ENCODE measurements at places on chromosomes 1 and 21.

GRCh38 chr1:36151134-36151844 lies 2.0 kb upstream of the TRAPPC3 start:
- no peak for DNase-seq

- DNase-seq, result no peak
Observed at GRCh38 chr1:233295975-233296322, 424 bp upstream of the PCNX2 start.

DNA sequence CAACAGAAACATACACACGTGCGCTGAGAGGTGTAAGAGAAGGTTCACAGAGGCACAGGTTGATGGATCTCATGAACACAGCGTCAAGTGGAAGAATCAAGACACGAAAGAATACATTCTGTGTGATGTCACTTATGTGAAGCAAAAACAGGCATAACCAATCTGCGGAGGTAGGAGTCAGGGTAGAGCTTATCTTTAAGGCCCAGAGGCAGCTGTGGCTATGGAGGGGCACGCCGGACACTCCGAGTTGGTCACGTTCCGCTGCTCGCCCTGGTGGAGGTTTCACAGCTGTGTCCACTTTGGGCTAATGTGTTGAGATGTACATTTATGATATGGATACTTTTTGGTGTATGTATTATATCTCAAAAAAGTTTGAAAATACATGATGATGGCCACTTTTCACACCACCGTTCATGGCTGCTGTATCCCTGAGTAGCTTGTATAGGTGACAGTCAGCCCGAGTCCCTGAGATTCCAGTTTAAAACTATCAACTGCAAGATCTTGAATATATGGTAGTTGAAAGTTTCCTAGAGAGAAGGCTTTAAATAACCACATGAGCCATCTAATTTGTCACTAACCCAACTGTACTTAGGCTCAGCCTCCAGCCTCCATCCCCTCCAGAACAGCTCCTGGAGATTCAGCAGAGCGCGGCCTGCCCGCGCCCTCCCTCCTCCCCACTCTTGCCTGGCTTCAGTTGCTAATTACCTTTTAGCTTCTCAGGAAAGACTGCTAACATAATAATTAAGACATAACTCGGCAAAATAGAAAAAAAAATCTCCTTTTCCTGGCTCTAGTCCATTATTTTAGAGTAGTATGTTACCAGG lies 6.7 kb upstream of the ADARB1 start:
- DNase-seq, result no peak

DNA sequence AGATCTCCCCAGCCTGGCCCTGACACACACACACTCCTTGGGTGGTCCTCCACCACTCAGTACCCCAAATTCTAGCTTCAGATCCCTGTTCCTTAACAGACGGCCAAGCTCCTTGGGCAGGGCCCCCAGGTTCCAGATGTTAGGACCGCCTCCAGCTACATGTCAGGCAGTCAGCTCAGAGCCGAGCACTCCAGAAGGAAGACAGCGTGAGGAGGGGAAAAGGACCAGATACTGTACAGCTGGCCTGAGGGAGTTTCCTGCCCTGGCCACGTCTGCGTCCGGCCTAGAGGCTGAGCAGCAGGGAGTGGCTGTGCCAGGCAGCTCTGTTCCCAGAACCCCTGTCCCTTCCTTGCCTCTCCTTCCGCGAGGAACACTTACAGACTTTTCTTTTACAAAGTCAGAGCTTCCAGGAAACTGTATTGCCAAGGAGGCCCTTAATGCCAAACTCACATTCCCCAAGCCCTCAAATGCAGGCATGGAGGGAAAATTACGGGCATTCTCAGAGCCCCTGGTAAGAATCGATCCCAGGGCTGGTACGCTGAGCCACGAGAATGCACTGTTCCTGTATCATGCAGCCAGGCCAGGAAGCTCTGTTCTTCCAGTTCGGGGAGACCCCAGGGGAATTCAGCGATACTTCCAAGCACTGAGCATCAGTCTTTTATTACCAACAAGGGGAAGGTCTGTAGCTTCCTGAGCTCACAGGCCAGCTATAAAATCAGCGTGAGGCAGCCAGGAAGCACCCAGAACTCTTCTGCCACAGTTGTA lies 45.2 kb upstream of the CNTN2 start:
- DNase-seq, result no peak

DNA sequence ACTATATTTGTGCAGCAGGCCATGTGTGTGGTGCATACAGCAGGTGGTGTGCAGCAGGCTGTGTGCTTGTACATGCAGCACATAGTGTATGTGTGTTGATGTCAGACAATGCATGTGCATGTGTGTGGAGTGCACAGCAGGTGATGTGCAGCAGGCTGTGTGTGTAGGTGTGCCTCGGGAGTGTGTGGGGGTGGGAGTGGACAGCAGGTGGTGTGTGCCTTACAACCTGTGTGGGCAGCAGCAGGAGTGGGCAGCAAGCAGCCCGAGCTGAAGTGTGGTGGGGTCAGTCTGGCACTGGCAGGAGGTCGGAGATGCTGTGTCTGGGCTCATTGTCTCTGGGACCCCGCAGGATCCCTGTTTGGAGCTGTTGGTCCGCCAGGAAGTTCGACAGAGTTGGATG lies 29.6 kb downstream of the PTPRF start:
- no peak for DNase-seq

- DNase-seq, result peak; percentile 40
Observed at GRCh38 chr1:160375788-160376524, 9.1 kb downstream of the NHLH1 start.

DNA sequence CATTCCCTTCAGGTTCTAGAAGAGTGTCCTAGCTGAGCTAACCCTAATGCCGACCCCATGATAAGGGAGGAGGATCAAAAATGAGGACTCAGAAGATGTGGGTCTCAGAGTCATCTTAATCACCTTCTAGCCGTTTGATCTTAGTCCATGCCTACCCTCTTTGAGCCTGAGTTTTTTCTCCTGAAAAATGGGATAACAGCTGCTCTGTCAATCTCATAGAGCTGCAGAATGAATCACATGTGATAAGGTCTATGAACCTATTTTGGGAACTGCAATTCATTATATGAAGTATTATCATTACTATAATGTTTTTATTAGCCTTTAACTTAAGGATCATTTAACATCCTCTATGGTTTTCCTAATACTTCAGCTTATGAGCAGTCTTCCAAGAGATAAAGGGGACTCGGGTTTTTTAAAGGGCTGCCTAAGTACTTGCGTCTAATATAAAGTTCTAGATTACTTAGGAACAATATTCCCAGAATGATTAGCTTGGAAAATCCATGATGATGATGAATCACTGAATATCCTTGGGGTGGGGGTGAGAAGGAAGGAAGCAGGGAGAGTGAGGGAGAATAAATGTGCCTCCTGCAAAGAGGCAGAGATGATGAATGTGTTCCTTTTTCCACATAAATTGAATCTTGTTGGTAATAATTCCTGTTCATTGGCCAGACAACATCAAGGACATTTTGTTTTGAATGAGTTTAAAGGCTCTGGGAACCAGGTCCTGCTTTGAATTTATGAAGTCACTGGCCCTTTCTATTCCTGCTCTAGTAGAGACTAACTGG lies 66.8 kb downstream of the COLGALT2 start:
- no peak for DNase-seq

GRCh38 chr1:6519935-6520671 lies 28.6 kb upstream of the PLEKHG5 start:
- DNase-seq, result no peak

DNA sequence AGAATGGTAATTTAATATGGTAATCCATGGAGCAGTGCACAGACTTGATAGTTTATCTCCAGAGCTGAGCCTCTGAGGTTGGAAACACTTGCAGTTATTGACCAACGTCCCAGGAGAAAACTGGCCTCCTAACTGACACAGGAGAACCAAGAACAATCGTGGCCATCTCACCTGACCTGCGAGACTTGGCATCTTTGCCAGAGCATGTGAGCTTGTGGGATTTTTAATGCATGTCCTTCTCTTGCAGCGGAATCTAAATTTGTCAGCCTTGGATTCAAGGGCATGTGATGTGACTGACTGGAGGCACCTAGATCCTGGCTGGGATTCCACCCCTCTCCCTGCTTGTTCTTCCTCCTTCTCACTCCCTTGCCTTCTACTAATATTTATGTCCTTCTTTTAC lies 27.8 kb upstream of the SLC26A9 start:
- no peak for DNase-seq

DNA sequence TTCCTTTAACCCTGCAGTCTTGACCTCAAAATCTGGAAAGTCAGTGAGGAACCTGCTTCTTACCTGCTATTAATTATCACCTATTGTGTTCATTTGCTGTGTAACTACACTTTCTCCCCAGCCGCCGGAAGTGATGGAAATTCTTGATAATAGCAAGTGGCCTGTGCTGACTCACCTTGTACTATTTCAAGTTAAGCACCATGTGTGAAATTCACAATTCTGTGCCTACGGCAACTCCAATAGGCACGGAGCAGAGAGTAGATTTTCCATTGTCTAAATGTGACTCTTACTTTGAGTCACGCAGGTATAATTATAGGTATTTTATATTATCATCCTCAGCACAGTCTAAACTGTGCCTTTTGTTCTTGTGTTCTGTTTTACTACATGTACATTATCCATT lies 466.8 kb downstream of the KIF26B start:
- no peak for DNase-seq

DNA sequence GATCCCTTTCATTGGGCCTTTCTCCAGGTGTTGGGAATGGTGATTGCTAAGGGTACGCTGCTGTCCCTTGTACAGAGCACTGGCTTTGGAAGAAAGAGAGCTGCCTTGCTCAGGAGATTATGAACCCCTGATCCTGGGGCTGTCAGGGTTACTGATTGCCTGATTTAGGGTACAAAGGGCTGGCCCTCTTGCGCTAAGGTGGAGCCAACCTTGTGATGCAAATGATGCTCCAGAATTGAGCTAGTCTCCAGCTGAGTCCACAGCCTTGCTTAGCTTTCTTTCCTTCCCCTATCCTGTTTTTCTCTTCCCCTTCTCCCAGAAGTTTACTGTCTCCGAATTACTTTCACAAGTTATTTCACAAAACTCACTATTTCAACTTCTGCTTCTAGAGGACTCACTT lies 334.7 kb downstream of the AMY1C start:
- DNase-seq, result no peak

GRCh38 chr1:67058761-67059160 lies 4.8 kb upstream of the SLC35D1 start:
- DNase-seq, result no peak

DNA sequence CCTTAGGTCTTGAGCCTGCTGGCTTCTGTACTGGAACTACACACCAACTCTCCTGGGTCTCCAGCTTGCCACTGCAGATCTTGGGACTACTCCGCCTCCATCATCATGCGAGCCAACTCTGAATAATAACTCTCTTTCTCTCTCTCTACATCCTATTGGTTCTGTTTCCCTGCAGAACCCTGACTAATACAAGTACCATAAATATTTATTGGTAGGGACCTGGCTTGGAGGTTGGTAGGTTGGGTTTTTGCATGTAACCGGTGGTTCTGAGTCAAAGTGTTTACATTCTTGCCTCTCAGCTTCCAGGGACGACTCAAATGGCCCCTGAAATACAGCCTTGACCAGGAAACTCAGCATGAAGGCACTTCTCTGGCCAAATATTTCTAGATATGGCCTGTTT lies 110.4 kb downstream of the KCND3 start:
- no peak for DNase-seq

DNA sequence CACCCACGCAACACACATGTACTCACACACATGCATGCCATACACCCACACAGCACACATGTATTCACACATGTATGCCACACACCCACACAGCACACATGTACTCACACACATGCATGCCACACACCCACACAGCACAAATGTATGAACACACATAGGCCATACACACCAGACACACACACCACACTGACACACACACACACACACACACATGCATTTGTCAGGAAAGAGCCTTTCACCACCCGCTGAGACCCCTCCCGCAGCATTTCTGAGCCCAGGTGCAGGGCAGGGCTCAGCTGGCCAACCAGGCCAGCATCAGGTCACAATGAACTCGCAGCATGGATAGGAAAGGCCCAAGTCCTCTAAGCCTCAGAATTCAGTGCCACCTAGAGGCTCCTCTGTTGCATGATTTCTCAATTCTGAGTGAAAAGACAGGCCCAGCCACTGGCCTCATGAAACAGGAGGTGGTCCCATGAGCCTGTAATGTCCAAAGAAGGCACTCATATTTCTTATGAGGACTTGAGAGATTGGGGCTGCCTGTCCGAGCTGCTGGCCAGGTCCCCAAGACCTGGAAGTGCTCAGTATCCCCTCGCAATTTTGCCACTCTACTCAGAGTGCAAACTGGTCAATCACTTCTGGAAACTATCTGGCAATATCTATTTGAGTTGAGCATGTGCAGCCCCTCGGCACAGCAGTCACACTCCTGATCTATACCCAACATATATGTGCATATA lies 57.3 kb downstream of the PSMG1 start:
- no peak for DNase-seq

DNA sequence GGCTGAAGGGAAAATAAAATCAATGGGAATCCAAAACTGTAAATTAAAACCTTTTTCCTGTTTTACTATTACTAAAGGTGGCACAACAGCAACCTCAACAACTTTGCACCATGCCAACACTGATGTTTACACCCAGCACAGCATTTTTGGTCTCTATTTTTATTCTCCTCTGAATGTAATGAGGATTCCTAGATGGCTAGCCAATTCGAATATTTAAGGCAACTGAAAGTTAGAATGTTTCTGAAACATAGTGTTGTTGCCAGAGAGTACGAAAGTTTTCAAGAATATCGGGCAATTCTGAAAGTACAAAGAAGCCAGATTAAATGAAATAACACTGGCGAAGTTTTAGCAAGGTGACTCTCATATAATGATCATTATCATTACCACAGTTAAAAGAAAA lies 40.7 kb downstream of the CHODL start:
- no peak for DNase-seq

DNA sequence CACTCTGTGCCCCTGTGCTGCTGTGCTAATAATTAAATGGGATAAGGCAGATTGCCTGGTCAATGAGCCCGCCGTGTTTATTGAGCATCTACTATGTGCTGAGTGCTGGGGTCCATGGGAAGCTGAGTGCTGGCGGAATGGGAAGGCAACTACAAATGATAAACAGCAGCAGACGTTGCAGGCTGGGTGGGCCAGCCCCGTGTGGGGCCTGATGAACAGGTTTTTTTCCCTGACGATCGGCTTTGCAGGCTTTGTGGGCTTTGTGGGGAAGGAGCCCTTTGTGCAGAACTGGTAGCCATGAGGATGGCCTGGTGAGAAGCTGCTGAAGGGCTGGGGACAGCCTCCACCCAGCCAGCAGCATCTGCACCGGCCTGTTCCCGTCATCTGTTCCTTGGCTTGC lies 3.5 kb downstream of the PDE9A start:
- DNase-seq, result no peak
